ENCODE measurements at places on chromosomes 3 and 15.

DNA sequence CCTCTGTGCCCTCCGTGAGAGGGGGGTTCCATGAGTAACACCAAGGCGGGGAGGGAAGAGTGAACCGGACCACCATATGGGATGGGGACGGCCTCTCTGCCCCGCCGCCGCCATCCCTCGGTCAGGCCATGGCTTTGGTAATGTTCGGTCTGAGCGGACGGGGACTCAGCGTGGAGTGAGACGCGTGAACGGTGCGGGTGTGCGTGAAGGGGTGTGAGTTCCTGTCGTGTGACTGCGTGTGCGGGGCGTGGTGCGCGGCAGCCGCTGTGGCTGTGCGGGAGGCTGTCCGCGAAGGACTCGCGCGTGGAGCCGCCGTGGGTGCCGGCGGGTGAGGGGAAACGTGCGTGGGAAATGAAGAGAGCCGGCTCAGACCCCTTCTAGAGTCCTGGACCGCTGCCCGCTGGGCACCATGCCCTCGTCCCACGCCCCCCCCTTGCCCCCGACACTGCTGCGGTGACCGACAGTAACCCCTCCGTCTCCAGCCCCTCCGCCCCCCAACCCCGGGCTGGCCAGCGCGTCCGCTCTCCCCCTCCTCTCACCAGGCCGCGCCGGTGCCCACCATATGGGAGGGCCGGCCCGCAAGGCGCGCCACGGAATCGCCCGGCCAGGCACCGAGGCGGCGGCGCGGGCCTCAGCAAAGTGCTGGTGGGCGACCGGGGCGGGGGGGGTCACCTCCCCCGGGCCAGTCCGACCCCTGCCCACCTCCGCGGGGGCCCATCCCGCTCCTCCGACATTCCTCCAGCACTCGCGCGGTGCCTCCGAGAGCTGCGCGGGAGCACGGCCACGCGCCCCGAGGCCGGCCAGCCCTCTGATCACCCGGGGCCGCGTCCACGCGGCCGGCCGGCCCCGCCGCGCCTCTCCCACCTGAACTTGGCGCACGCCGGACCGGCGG lies 589 bp downstream of the KLF15 start:
- DNase-seq = no peak

GRCh38 chr3:17765819-17766472 lies 23.5 kb upstream of the TBC1D5 start:
- DNase-seq = no peak

DNA sequence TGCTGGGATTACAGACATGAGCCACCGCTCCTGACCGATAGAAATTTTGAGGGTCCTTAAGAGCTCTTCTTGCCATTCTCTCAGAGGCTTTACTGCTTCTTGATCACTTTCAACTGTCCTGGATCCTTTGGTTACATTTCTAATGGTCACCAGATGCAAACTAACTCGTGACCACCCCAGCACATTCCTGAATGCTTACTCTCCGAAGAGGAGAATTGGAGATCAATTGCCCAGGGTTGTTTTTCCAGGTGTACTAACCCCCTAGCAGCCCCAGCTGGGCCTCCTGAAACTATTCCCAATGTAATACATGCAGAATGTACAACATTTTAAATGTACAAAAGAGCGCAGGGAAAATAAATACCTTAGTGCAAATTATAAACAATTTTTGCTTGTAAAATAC lies 65.1 kb upstream of the TBL1XR1 start:
- no peak for DNase-seq

GRCh38 chr3:38379201-38379770 lies 32.7 kb downstream of the XYLB start:
- DNase-seq = peak; percentile 26

- DNase-seq = no peak
Measured at GRCh38 chr3:167820102-167820865, 84.8 kb downstream of the SERPINI1 start.

- DNase-seq = no peak
Measured at GRCh38 chr3:143100451-143100850, 19.1 kb upstream of the CHST2 start.

DNA sequence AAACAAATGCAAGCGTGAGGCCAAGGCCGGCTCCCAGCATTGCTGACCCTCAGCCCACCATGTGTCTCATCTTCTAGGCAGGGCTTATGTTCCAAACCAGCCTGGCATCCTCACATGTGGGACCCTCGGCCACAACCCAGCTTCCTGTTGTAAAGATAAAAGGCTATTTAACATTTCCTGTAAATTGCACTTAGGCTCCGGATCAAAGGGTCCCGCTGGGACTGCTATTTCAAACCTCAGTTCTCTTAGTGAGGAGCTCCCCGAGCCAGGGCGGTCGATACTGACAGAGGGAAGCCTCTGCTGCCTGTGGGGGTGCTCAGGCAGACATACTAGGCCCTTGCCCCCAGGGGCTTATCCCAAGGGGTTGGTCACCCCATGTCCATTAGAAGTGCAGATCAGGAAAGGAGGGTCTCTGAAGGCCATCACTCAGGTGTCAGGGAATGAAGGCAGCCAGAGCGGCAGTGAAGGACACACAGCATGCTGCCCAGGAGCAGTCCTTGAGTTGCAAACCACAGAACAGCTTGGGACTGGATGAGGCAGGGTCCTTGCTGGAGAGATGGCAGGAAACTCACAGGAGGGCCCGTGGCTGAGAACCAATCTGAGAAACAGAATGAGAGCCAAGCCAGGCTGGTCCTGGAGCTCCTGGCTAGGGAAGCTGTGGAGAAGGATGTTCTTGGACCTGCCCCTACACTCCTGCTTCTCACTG lies 239.9 kb downstream of the TLE3 start:
- DNase-seq = no peak

- no peak for DNase-seq
Measured at GRCh38 chr3:72728958-72729467, 119.2 kb downstream of the SHQ1 start.

DNA sequence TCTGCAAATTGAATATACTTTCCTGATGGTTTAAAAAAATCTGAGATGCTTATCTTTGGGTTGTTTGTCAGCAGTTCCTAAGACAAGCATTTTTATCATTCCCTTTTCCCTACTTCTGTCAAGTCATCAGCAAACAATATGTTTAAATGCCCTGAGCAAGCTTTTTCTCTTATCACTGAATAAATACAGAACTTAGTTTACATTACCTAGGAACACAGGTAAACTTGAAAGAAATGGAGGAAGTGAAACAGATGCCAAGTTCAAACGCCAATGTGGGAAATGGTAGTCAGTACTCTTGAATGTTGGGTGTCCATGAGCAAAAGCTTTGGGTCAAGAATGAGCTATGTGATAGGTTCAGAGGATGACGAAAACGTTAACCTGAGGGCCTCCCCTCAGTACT lies 17.2 kb upstream of the TCAIM start:
- no peak for DNase-seq

- no peak for DNase-seq
Measured at GRCh38 chr15:40100123-40100946, 8.3 kb downstream of the BMF start.

- DNase-seq = no peak
Measured at GRCh38 chr15:93333796-93334195, 244.8 kb upstream of the RGMA start.

GRCh38 chr3:30161375-30161774 lies 445.0 kb upstream of the TGFBR2 start:
- DNase-seq = no peak

DNA sequence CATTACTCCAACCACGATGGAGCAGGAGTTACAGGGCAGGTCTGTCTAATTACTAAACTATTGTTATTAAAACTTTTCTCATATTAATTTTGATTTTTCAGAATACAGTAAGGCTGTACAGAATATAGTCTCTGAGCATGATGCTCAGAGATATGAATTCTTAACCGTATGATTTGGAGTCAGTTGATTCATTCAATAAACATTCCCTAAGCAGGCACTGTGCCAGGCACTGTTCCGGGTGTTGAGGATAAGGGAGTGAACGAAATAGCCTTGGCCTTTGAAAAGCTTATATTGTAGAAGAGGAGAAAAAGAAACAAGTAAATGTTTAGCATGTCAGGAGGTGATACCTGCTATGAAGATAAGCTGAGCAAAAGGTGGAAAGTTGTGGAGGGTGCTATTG lies 187.3 kb downstream of the KCNAB1 start:
- DNase-seq = no peak

GRCh38 chr3:193833592-193833991 lies 240.6 kb downstream of the OPA1 start:
- DNase-seq = peak; percentile 36

DNA sequence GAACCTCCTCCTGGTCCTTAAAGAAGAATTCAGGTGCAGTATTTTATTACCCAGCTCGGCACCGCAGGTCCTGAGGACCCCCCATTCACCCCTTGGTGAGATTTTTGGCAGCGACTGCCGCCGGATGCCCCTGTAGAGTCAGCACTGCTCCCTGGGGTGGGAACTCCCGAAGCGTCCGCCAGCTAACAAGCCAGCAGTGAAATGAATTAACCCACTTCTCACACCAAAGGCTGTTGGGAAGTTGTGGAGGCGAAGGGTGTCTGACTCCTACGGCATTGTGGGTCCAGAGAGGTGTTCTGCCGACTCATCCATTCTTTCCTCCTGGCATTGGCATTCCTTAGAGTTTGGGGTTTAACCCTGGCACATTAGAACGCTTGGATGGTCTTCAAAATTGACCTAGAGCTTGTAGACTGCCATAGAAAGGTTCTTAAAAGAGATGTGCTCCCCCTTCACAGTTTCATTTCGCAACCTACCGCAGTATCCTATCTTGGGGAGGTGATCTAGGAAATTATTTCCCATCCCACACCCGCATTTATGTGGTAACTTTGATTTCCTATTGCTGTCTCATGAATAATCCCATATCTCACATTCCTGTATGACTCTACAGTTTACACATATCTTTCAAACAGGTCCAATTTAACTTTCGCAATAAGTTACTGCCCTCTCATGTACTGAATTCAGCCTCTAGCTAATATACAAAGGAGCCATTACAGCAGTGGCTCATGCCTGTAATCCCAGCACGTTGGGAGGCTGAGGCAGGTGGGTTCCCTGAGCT lies 879 bp upstream of the EIF5A2 start:
- DNase-seq = no peak

DNA sequence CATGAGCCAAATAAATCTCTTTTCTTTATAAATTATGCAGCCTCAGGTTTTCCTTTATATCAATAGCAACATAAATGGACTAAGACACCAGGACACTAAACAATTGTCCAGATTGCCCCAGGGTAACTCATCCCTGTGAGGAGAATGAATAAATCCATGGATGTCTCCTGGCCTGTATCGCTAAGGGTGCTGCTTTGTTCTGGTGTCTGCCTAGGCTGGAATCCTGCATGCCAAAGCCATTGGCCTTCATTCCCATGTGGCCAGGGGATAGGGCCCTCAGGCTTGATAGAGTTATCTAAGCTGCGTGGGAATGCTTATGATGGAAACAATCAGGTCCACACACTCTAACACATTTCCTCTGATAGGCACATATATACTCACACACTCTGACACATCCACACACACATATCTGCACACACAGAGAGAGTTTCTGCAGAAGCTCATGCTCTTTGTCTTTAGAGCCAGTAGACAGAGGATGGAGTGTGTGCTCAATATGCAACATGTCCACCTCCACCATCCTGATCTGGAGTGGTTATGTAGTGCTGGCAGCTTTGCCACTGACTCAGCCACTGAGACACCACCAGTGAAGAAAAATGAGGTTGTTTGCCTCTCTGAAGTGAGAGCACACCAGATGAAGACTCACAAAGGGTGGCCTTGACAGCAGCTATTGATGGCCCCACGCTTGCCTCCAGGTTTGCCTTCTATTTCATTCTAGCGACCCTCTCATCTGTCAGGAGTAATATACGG lies 24.0 kb upstream of the DGKG start:
- no peak for DNase-seq

- no peak for DNase-seq
Measured at GRCh38 chr3:154428286-154429206, 1.4 kb downstream of the GPR149 start.

DNA sequence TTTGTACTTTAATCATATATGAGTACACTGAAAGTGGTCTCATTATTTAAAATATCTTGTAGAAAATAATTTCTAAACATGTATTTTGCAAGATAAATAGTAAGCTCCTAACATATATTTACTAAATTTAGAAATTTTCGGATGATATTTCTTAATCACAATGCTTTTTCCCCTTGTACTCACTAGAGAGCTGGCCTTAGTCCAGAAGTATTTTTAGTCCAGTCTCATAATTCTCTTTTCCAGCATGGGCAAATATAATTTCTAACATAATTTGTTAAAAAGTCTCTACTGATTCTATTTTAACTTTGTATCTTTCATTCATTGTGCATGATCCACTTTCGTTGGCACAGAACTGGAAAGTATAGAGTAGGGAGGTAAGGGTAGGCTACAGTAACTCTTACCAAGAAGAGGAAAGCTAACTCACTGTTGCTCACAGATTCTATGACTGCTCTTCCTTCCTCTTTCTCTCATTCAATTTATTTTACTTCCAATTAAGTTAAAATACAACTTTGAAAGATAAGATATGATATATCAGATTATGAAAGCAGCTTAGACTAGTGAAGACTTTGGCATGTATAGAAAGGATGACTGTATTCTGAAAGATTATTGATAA lies 39.3 kb downstream of the FGF7 start:
- no peak for DNase-seq

DNA sequence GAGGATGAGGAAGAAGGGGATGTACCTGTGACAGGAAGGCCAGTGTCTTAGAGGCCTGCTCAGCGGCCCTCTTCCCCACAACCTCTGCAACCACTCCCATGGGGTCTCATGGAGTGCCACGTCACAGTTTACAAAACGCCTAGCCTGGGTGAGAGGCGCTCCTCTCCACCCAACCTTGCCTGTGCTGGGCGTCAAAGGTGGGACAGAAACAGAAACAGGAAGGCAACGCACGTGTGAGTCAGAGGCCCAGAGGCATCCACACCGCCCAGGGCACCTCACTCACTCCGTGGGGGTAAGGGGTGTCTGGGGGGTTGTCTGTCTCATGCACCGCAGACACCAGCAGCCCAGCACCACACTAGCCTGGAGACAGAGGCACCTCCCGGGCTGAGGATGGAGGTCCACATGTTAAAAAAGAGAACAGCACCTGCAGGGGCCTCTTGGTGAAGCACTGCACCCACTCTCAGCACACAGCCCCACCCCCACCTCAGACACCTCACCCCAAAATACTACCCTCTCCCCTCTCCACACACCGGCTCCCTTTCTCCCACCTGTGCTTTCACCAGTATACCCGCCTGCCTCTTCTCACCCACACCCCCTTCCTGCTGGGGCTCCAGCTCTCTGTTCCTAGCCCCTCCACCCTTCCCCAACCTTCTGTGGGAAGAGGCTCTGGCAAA lies 4.7 kb upstream of the CALML4 start:
- peak; percentile 33 for DNase-seq

- DNase-seq = no peak
Measured at GRCh38 chr15:31396881-31397560, 70.4 kb downstream of the KLF13 start.

GRCh38 chr3:41190509-41191284 lies 8.6 kb upstream of the CTNNB1 start:
- no peak for DNase-seq
